ENCODE measurements at places on chromosomes 3 and 15. TPM values are rescaled to one million over a fixed set of nuclear protein-coding genes. Genes with fewer than 3 reads are reported as not detected.

Gene CAMP
- total RNA-seq = 0.48 TPM

Gene SUSD5
- 20.3 TPM for total RNA-seq

GRCh38 chr3:197600796-197601565 is 45.2 kb upstream of the BDH1 start:
- H3K27me3 ChIP-seq = no peaks in the 10 kb centered on the region
- H3K4me3 ChIP-seq = no peak overlapping the region
- no peak overlapping the region for H3K27ac ChIP-seq
- peaks cover 7% of the 10 kb centered on the region for H3K4me1 ChIP-seq
- no peak for DNase-seq

GRCh38 chr3:186307594-186308221 is 54.3 kb downstream of the DGKG start:
- DNase-seq = no peak

- H3K27me3 ChIP-seq = no peaks in the 10 kb centered on the region
- H3K27ac ChIP-seq = no peak overlapping the region
- no peak for DNase-seq
- H3K36me3 ChIP-seq = no peaks in the 10 kb centered on the region
- no peaks in the 10 kb centered on the region for H3K4me1 ChIP-seq
- no peak overlapping the region for H3K4me3 ChIP-seq
Measured at GRCh38 chr3:81299481-81299880, 462.0 kb downstream of the GBE1 start.

DNA sequence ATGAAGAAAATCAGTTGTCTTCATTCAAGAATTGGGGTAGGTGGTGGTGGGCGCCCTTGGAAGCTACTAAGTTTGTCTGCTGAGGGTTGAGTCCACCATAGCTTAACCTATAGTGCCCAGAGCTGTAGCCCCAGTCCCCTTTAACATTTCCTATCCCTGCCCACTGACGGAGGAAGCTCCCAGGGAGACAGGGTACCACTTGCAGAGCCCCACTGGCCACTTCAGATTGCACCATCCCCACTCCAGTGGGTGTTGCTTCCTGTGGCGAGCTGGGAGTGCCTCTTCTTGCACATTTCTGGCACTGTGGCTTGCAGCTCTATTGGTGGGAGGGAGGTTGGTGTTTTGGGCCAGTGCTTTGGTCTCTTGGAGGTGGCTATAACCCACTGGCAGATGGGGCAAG is 2.7 kb downstream of the PXYLP1 start:
- H3K4me1 ChIP-seq = peaks cover 40% of the 10 kb centered on the region
- H3K36me3 ChIP-seq = peaks cover 5% of the 10 kb centered on the region
- no peak overlapping the region for H3K4me3 ChIP-seq
- H3K27ac ChIP-seq = no peak overlapping the region
- no peaks in the 10 kb centered on the region for H3K27me3 ChIP-seq

- H3K4me3 ChIP-seq = no peak overlapping the region
- no peaks in the 10 kb centered on the region for H3K36me3 ChIP-seq
- no peaks in the 10 kb centered on the region for H3K4me1 ChIP-seq
- no peak overlapping the region for H3K27ac ChIP-seq
- no peak for DNase-seq
Measured at GRCh38 chr3:32994045-32994444, 42.6 kb downstream of the CCR4 start.

Data from heart left ventricle (tissue), 16 donors.